ENCODE measurements at places on chromosomes 6 and 20.

DNA sequence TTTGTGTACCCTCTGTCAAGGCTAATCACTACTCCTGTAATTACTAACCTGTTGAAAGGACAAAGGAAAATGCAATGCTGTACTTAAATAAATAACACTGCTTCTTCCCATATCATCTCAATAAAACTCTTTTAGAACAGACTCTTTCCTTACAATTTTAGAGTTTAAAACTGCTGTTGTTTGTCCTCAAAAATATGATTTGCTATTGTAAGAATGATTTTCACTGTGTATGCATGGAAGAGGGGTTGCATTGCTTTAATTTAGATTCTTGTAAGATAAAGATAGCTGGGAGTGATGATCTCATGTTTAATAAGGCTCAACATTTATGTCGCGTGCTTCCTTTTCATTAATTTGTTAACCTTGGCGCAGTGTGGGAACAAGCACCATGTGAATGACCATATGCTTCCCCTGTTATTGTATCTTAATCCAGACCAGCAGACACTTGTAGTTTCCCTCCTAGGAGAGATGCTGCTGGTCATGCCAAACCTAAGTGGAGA, 89.8 kb upstream of the ATXN1 start:
- peak; percentile 62 for DNase-seq

GRCh38 chr20:63751471-63752271, 12.1 kb downstream of the SLC2A4RG start:
- DNase-seq = no peak

GRCh38 chr6:15791448-15792181, 128.8 kb upstream of the DTNBP1 start:
- DNase-seq = no peak

DNA sequence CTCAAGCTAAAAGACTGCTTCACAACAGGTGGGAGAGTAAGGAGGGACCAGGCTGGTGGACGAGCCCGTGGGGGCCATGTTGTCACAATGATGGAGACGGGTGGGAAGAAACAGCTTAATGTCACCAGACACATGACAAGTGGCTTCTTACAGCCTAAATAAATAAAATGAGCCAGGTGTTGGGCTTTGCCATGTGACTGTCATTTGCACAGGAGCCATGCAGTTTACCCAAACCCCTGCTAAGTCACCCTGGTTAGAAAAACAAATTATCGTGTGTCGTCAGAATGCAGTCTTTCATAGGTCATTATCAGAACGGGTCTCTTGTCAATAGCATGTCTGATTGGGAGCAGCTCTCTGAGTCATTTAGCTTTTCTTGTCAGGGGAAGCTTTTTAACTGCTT, 18.5 kb downstream of the BTBD3 start:
- no peak for DNase-seq

GRCh38 chr6:16635810-16636602, 125.3 kb downstream of the ATXN1 start:
- DNase-seq = no peak

DNA sequence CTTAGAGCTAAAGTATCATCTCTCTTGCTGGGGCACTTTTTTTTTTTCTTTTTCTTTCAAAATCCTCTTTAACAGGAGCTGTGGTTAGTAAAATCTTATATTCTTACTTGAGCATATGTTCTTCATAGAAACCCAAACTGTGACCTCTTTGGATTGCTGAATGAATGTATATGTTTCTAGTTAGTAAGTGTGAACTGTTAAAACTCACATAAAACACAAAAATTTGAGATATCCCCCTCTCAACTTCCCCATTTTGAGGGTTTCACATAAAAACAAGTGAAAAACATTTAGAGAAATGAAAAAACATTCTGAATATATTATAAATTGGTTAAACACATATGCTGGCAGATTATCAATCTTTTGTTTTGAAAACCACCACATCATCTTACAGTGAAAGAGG, 78.1 kb downstream of the INSM1 start:
- no peak for DNase-seq

- no peak for DNase-seq
These were observed 17.5 kb upstream of the ZSCAN9 start for GRCh38 chr6:28207510-28208110.

- no peak for DNase-seq
These were observed 8.6 kb downstream of the IPCEF1 start for GRCh38 chr6:154347981-154348380.

DNA sequence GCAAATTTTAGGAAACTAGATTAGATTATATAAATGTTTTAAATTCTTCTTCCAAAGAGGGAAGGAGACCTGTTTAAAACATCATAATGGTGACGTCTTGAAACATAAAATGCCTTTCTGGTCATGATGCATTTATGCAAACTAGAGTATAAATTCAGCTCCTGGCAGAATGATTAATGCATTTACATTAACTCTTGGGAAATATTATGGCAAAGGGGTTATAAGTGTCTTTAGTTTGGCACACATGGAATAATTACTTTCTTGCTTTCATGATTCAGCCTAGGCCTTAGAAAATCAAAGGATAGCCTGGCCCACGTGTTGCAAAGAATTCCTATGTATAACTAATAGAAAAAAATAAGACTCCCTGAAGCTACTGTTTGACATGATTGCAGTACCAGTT, 639.2 kb downstream of the RFPL4B start:
- no peak for DNase-seq

- no peak for DNase-seq
These were observed 24.1 kb upstream of the MYLIP start for GRCh38 chr6:16104624-16105433.

DNA sequence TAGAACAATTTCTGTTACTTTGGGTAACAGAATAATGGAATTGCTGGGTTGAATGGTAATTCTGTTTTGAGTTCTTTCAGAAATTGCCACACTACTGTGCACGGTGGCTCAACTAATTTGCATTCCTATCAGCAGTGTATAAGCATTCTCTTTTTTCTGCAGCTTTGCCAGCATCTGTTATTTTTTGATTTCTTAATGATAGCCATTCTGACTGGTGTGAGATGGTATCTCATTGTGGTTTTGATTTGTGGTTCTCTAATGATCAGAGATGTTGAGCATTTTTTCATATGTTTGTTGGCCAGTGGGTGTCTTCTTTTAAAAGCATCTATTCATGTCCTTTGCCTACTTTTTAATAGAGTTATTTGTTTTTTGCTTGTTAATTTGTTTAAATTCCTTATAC, 846.8 kb downstream of the KIF16B start:
- no peak for DNase-seq

DNA sequence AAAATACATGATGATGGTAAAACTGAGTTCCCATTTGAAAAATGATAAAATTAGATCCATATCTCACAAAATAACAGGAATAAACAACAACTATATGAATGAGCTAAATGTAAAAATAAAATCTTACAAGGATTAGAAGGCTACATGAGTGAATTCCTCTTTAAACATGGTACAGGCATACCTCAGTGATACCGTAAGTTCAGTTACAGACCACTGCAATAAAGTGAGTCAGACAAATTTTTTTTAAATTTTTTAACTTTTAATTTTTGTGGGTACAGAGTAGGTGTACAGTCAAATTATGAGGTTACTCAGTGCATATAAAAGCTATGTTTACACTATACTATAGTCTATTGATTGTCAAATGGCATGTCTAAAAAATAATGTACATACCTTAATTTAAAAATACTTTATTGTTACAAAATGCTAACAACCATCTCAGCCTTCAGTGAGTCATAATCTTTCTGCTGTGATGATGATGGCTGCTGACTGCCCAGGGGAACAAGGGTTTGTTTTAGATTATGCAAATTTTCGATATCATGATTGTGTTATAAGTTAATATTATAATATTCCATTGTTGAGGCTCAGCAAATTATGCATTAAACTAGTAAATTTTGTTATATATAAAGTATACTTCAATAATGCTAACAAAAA, 222.8 kb upstream of the RUNX2 start:
- no peak for DNase-seq

DNA sequence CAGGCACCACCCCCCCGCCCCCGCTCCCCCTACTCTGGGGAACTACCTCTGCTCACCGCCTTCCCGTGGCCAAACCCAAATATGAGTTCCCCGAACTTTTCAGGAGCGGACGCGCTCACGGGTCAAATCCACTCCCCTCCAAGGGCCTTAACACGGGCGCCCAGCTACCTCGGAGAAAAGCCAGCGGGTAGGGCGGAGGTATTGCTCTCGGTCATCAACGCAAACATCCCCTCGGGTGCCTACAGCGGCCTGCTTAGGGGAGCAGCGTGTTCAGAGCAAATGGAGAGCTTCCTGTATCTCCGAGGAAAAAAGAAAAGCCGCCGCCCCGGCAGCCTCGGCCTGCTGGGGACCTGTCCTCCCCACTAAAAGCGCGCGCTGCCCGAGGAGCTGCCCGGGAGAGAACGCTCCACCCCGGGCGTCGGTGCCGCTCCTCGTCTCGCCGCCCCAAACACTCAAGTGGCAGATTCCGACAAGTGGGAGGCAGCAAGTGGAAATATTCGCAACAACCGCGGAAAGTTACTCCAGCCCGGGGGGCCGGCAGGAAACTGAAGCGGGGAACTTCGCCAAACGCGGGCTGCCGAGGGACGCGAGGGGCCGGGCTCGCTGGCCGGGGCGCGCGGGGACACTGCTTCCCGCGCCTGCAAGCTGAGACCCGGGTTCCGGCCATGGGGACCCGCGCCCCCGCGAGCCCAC, 699 bp downstream of the PTPRT start:
- no peak for DNase-seq

- DNase-seq = no peak
These were observed 20.3 kb downstream of the CCDC170 start for GRCh38 chr6:151514000-151514730.

GRCh38 chr20:64250027-64250426, 5.5 kb upstream of the PCMTD2 start:
- DNase-seq = no peak

GRCh38 chr20:1334370-1334731, 5.4 kb upstream of the SDCBP2 start:
- no peak for DNase-seq

DNA sequence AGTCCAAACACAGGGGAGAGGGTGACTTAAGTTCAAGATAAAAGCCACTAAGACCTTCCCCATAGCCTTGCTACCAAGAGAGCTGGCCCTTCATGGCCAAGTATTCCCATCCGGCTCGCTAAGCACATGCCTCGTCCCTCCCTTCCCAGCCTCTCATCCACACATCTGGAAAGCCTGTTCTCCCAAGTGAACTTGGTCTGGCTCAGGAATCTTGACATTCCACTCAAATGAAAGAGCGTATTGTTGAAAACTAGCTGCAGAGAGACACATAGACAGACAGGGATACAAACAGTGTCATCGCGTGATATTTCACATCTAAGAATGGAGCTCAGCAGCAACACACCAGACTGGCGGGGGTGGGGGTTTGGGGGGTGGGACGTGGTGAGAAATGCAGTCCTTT, 182.8 kb upstream of the FOXQ1 start:
- peak; percentile 36 for DNase-seq

GRCh38 chr20:25574411-25574810, 10.9 kb downstream of the NINL start:
- DNase-seq = no peak

DNA sequence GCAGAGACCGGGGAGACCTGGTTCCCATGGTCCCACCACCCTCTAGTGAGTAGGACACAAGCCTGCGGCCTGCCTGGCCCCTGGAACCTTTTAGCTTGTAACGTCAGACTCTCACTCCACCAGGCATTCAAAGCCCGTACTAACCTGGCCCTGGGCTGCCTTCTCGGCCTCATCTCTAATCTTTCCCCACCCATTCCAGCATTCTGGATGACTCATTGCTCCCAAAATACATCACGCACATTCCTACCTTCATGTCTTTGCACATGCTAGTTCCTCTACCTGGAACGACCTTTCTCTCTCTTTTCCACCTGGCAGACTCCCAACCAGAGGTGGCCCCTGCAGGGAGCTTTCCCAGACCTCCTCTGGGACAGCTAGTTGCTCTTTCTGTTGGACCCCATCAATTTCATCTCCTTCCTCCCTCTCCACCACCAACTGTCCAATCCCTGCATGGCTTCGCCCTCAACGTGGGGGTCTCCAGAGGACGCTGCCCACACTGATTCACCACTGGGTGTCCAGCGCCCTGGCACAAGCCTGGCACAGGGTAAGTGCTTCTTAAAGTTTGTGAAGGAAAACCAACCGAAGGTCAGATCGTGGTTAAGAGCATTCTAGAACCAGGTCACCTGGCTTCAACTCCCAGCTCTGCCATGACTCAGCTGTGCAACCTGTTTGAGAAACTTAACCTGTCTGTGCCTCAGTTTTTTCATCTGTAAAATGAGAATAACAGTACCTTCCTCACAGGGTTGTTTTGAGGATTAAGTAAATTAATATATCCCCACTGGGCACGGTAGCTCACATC, 35.2 kb downstream of the JPH2 start:
- no peak for DNase-seq

- no peak for DNase-seq
These were observed 1.5 kb upstream of the TUBB2B start for GRCh38 chr6:3228771-3229565.

DNA sequence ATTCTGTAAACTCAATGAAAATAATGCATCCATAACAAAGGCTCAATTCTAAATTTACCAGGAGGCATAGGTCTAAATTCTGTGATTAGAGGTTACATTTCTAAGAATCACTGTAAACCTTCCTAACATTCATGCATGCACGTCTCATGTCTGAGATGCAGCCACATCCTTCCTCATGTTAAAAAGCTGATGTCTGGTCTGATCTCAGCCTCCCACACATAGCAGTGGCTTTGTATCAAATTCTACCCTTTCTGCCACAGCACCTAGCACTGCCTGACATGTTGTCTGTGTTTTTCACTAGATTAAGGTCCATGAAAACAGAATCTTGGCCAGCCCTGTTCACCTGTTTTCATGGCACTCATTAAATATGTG, 171.1 kb downstream of the WDR27 start:
- DNase-seq = no peak

DNA sequence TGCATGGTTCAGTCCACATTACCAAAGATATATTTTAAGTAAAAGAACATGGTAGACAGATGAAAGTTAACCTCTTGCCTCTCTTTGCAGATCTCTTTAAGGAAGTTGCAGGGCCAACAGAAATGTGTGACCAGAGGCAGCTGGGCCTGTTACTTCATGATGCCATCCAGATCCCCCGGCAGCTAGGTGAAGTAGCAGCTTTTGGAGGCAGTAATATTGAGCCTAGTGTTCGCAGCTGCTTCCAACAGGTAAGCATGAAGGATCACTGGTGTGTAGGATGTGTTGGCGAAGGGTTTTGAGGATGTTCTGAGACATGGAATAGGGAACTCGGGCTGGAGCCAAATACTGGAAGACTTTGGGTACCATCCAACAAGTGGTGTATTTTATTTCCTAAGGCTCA, 508.6 kb downstream of the UTRN start:
- DNase-seq = no peak

DNA sequence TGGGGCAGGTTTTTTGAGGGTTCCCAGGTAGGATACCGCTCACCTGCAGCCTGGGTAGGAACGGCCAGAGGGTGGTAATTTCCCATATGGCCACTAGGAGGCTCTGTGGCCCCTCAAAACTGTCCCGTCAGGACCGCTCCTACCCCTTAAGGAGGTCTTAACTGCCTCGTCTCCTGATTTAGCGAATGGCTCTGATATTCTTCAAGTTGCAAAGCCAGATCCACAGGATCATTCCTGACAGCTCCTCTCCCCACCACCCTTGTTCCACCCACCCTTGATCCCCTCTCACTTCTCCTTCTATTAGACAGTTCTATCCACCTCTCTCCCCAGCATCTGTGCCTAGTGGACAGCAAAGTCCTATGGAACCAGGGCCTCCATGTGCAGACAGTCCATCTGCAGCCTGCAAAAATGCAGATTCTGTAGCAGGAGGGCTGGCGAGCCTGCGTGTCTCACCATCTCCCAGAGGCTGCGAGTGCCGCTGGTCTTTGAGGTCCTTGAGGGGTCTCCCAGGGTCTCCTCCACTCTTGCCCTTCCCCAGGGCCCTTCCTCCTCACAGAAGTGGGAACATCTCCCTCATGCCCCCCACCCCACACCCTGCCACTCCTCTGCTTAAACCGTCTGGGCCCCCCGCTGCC, 34.3 kb upstream of the ZBP1 start:
- no peak for DNase-seq
